ENCODE measurements at places on chromosomes 13 and 19.
A peak's percentile ranks its signal among the peaks of the same experiment; 100 is the strongest.

- DNase-seq, result no peak
These were observed 35.2 kb upstream of the MIR17HG start for GRCh38 chr13:91312324-91312723.

GRCh38 chr19:46913198-46913851, 52.5 kb downstream of the ARHGAP35 start:
- no peak for DNase-seq

DNA sequence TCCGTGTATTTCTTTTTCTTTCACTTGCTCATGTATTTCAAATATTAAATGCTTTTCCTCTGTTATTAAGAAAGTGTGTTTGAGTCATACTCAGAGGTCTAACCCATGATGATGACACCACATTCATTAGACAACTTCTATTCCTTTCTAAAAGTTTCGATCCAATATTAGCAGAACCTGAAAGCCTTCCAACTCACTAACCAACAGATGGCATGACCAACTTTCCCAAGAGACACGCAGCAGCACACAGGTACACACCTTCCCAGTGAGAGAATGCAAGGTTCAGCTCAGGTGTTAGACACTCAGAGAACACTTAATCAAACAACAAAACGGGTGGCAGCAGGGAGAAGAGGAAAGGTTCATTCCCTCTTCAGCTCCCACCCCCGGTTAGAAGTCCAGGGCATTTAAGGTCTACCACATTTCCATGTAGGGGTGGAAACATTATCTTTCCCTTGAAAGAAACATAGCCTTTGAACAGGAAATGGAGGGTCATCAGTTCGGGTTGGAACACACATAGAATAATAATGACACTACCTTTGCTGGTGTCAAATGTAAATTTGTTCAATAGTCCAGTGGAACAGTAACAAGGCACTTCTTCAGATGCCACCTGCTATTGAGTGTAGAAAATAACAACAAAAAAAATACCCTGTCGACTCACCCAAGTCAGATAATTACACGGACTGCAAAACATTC, 404.2 kb downstream of the COG6 start:
- DNase-seq, result no peak

DNA sequence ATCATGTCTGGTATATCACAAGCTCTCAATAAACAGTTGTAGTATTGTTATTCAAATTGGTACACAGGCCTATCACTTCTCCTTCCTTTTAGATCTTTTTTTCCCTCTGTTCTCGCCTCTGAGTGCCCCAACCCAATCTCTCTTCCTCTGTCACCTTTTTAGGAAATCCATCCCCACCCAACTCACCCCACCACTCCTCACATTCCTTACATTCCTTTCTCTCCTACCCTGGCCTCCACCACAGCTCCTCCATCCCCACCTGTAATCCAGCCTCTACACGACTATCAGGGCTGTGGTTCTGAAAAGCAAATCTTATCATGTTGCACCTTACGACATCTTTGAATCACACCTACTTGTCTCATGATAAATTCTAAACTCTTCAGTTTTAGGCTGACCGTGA, 545.4 kb upstream of the GPC6 start:
- DNase-seq, result peak; percentile 13

DNA sequence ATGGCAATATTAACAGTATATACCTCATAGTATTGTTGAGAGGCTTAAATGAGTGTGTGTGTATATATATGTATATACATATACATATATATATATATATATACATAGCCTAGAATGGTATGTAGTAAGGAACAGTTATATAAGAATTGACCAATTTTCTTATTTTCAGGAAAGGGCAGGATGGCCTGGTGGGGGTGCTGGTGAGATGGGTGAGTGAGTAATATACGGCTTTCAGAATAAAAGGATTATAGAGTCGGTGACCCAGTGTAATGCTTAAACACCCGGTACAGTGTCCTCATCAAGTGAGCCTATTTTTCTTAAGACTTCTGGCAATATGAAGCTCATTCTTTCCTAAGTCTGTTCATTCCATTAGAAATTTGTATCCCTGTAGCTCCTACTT, 11.7 kb upstream of the FAM216B start:
- no peak for DNase-seq

All from WTC11 (cell line).